ENCODE measurements at places on chromosomes 2 and 18. TPM values are rescaled to one million over a fixed set of nuclear protein-coding genes. Genes with fewer than 3 reads are reported as not detected.

The SLC5A7 gene
- total RNA-seq: not detected

The CYP27A1 gene
- total RNA-seq: 0.14 TPM

The ID2 gene
- total RNA-seq: 92.5 TPM

The CDH7 gene
- total RNA-seq: not detected

The FEV gene
- total RNA-seq: not detected

The NCKAP5 gene
- 0.90 TPM for total RNA-seq

The MALL gene
- total RNA-seq: 142 TPM

The POMC gene
- not detected for total RNA-seq

The RBFA gene
- 31.1 TPM for total RNA-seq

The VWC2L gene
- not detected for total RNA-seq

Measured in A549 treated with Mapracorat at 1 μM for 4 hours (cell line).